ENCODE measurements at places on chromosomes 5 and 9.
A peak's percentile ranks its signal among the peaks of the same experiment; 100 is the strongest.

GRCh38 chr9:89409466-89409865, 88.4 kb downstream of the SEMA4D start:
- DNase-seq: no peak

GRCh38 chr5:140295414-140295813, 7.5 kb downstream of the PFDN1 start:
- peak; percentile 54 for DNase-seq

DNA sequence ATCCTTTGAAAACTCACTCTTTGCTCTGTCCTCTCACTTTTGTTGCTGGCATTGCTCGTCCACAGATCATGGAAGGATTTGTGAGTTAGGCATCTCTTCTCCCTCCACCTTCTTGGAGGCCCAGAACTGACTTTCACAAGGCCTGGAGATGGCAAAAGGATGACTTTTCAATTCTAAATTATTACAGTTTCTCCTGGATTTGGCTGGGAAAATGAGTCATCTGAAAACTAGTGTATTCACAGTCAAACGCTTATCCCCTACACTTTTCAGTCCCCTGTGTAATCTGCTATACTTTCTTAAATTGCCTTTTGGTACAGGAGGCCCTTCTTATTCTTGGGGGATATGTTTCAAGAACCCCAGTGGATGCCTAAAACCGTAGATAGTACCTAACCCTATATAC, 35.6 kb downstream of the ADRA1B start:
- no peak for DNase-seq

- DNase-seq: no peak
These were observed at the start of gene PDE4D for GRCh38 chr5:59893429-59894227. TSS of gene PDE4D (minus strand) at chr5:59893726.

DNA sequence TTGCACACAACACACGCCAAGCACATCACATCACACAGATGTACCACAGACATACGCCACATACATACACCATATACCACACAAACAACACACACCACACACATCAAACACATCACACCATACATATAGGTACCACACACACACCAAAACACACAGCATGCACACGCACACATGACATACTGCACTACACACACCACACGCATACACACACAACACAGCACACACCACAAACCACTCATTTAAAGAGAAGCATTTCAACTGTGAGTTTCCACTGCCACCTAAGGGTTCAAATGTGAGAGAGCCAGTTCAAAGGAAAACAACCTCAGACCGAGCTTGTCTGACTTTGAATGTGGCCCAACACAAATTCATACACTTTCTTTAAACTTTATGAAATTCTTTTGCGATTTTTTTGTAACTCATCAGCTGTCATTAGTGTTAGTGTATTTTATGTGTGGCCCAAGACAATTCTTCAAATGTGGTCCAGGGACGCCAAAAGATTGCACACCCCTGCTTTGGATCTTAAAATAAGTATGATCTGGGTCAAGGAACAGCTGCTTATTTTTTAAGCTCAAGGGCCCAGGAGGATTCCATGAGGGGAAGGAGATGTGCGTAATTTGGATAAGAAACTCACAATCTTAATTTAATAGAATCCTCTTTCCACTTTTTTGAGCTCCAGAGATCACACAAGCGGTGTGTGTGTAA, 494.6 kb downstream of the GADD45G start:
- peak; percentile 52 for DNase-seq

GRCh38 chr5:177319913-177320588, 8.4 kb upstream of the MXD3 start:
- DNase-seq: no peak

GRCh38 chr9:37693260-37693659, 42.5 kb downstream of the FRMPD1 start:
- DNase-seq: no peak

DNA sequence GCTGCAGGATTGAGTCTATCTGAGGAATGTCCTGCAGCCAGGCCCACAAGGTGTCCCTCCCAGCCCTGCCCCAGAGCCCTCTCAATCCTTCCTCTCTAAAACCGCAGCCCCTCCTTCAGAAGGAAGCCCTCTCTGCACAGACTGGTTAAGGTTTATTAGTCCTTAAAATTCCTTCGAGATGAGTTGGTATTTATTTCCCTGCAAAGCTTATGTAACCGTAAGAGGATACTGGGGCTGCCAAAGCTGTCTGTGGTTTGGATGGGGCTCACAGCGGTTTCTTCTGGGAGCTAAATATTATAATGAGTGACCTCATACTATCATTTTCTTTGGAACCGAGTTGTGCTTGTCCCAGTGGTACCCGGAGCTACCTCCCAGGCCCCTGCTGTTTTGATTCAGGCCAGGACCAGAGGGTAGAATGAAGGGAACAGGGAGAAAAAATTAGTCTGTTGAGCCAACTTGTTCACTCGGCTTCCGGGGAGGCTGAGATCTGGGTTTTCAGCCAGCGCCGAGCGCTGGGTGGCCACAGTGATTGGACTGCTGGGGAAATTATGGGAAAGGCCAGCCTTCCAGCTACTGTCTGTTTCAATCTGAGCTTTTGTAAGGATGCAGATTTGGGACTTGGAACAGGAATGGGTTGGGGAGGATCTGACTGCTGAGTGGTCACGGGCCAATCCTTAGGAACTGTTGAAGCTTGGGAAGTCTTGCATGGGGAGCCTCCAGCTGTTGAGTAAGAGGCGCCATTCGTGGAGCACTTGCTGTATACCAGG, 107.5 kb downstream of the NDFIP1 start:
- DNase-seq: no peak

DNA sequence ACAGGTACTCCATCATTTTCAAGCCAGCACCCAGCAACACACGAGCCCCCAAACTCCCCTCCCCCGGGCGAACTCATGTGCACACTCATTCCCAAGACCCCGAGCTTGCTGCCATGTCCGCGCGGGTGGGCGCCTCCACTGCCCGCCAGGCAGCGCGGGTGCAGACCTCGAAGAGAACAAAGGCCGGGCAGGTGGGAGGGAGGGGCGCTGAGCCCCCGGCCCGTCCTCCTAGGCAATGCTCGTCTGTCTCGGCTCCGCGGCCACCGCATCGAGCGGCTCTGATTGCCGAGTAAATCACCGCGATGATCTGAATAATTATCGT, 47.1 kb upstream of the PSD2 start:
- DNase-seq: no peak

- DNase-seq: peak; percentile 69
These were observed 47.3 kb downstream of the MTRR start for GRCh38 chr5:7916171-7916804.

- DNase-seq: no peak
These were observed 163.2 kb downstream of the SH3GL2 start for GRCh38 chr9:17742067-17742466.

GRCh38 chr9:8030095-8030494, 230.5 kb upstream of the DMAC1 start:
- DNase-seq: no peak

- no peak for DNase-seq
These were observed 75.4 kb downstream of the EMB start for GRCh38 chr5:50365426-50366251.

DNA sequence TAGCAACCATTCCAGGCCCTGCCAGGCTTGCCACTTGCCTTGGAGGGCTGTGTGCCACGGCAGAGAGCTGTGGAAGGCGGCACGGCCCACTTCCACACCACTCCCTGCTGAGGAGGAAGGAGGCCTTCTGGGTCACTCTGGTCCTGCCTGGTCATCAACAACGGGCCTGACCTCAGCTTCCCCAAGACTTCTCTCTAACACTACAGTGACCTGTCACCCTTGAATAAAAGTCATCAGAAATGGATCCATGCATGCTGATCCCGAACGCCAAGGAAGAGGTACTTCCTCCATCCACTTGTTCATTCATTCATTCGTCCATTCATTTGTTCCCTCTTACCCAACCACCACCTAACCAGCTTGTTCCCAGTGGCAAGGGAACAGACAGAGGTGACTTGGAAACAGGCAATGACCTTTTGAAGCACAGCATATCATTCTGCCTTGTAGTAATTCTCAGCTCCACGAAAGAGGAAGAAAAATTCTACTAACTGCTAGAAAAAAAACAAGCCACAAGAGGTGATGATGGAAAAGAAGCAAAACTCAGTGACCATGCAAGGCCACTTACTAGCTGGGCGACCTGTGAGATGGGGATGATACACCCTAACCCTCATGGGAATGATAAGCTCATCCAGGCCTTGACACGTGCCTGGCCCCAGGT, 58.6 kb downstream of the STK10 start:
- DNase-seq: no peak

DNA sequence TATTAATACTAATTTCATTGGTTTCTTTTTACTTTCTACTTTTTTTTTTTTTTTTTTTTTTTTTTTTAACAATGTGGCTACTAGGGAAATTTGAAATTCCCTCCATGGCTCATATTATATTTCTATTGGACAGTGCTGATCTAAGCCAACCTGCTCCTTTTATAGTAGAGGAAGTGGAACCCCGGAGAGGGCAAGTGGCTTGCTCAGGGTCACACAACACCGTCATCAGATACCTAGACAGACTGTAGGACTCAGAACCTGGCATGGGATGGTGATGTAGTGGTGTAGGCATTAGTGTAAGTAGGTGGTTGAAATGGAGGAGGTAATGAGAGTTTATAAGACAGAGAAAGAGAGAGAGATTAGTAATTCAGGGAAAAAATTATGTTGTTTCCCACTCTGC, 10.8 kb downstream of the ZNF618 start:
- no peak for DNase-seq

GRCh38 chr9:70069704-70070103, 26.1 kb downstream of the MAMDC2 start:
- DNase-seq: no peak

DNA sequence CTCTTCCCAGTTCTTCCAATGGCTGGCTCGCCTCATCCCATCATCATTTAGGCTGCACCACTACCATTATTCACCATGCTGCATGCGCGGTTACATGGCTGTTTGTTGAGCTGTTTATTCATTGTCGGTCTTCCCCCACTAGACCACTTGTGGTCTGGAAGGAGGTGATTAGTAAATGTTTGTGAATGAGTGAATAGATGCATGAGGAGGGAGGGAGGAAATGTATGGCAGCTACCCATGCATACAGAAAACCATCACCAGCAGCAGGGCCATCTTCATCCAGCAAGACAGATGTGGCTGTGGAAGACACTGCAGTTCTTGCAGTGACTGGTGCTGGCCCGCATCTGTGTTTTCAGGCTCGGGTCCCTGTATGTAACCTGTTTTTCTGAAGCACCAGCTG, 113.3 kb upstream of the SAP30L start:
- peak; percentile 55 for DNase-seq

DNA sequence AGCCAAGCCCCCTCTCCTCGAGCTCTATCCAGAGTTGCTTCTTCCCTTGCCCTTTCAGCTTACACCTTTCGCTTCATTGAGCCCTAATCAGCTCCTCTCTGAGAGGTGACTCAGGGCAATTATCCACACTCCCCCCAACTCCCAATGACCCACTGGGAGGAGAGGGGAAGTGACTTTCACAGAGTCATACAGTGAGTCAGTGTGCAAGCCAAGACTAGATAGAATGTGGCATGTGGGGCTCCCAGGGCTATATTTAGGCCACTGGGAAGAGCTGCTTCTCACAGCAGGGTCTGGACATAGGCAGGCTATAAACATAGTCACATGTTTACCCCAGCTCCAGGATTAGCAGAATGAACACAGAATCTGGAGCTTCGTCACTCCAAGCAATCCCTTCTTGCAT, 57.4 kb downstream of the NRG2 start:
- no peak for DNase-seq

DNA sequence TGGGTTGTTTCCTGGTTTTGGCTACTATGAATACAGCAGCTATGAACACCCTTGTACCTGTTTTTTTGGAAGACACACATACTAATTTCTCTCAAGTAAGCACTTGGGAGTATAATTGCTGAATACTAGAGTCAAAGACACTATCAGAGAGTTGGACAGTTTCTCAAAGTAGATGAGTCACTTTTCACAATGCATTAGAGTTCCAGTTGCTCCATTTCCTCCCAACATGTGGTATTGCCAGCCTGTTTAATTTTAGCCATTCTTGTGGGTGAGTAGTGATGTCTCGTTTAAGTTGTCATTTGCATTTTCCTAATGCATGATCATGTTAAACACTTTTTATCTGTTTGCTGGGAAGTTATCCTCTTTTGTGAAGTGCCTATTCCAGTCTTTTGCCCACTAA, 81.6 kb upstream of the GDNF start:
- DNase-seq: no peak

DNA sequence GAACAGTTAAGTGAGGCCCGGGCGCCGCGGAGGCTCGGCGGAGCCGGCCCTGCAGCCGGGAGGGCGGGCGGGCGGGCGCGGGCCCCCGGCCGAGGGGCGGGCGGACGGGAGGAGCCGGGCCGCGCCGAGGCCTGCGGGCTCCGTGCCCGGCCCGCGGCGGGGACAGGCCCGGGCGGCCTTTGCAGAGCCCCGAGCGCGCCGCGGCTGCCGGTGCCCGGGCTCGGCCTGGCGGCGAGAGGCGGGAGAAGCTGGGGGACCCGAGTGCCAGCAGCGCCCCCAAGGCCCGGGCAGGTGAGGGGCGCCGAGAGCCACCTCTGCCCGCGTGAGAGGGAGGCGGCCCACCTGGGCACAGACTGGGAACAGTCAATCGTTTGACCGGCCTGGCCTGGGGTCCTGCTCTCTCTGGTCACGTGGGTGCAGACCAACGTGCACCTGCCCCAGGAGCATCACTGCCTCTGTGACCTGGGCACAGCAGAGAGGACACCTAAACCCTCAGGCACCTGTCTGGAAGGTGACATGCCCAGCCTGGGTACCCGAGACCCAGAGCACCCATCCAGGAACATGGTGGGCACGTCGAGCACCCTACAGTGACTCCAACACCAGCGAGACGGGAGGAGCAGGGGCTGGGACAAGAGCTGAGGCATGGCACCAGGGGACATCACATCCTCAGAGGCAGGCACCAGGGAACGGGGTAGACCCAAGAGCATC, 531 bp downstream of the MVB12B start:
- DNase-seq: no peak

DNA sequence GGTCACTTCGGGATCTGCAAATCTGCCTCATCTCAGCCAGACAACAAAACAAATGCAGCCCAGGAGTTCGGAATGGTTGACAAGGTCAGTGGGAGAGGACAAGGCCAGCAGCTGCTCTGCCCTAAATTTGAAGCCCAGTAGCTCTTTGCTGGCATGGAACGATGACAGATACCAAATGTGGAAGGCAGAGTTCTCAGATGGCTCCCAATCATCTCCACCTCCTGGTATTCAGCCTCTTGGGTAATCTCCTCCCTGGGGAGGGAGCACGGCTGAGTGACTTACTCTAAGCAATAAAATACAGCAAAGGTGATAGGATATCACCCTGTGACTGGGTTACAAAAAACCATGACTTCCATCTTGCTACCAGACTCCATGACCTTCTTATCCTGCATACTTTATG, 172.8 kb downstream of the ENTREP1 start:
- DNase-seq: no peak

DNA sequence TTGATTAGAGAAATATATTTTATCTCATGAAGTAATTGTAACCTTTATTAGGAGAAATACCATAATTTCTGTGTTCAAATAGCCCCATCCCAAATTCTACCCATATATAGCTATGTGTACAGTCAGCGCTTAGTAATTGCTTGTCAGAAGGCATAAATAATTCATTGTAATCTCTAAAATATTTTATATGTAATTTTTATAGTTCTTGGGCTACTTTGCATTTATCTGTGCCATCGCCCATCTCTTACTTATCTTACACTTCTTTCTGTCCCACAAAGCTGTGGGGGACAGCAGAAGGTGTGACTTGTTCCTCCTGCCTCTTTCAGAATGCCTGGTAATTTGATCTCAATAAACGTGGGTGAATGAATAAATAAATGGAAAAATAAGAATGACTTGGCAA, 5.5 kb downstream of the ADAMTSL1 start:
- no peak for DNase-seq

GRCh38 chr9:85984457-85984856, 43.5 kb downstream of the NAA35 start:
- no peak for DNase-seq

Measured in NCI-H2029 treated with DMSO at 0.1 percent for 48 hours (cell line).